C1 segment of cervical spinal cord (tissue), 14 donors: ENCODE measurements at places on chromosomes 2 and 18.
A peak's percentile ranks its signal among the peaks of the same experiment; 100 is the strongest.

DNA sequence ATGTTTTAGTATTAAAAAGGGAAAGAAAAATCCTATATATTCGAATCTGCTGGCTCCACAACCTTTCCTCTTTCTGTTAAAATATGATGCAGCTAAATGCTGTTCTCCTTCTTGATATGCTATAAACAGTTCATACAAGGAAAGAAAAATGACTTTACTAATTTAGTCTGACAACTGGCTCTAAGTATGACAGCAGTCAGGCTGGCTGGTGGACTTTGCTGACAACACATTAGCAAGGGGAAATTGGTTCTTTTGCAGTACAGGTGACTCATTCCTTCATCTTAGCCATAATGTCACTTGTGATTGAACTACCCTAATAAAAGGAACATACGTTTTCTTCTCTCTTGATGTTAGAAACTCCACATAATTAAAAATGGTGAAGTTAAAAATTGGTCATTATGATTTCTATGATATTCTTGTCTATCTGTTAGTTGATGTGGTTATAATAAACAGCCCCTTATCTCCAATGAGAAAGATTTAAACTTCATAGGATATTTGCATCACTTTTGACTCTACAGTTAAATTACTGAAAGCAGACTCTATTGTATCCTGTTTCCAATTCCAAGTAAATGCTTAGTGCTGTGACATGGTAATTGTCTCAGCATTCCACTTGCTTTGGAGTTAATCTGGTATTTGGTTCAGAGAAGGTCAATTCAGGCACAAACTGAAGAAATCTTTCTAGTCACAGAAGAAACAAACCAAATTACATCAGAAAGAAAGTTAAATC lies 315.3 kb upstream of the GULP1 start:
- DNase-seq: no peak

- DNase-seq: no peak
These were observed 200.0 kb downstream of the GLI2 start for GRCh38 chr2:120935339-120936313.

- DNase-seq: no peak
These were observed 656.8 kb downstream of the BCL11A start for GRCh38 chr2:59896499-59897245.

- no peak for DNase-seq
These were observed 81.4 kb downstream of the ACAA2 start for GRCh38 chr18:49731860-49732311.

- DNase-seq: no peak
These were observed 106.9 kb upstream of the CD302 start for GRCh38 chr2:159904959-159905305.

DNA sequence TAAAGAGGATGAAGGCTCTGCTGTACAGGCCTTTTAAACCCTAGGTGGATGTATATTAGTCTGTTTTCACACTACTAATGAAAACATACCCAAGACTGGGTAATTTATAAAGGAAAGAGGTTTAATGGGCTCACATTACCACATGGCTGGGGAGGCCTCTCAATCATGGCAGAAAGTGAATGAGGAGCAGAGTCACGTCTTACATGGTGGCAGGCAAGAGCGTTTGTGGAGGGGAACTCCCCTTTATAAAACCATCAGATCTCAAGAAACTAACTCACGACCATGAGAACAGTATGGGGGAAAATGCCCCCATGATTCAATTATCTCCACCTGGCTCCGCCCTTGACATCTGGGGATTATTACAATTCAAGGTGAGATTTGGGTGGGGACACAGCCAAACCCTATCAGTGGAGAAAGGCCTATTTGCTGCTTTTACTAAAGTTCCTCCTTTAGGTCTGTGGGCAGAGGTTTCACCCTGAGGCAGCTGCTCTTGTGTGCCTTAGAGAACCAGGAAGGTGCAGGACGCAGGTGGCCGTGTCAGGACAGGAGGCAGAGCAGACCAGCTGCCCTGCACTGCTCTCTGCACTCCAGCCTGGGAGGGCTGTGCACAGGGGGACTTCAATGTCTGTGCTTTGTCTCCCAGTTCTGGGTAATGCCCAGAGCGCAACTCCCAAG lies 178.8 kb upstream of the HDAC4 start:
- no peak for DNase-seq

DNA sequence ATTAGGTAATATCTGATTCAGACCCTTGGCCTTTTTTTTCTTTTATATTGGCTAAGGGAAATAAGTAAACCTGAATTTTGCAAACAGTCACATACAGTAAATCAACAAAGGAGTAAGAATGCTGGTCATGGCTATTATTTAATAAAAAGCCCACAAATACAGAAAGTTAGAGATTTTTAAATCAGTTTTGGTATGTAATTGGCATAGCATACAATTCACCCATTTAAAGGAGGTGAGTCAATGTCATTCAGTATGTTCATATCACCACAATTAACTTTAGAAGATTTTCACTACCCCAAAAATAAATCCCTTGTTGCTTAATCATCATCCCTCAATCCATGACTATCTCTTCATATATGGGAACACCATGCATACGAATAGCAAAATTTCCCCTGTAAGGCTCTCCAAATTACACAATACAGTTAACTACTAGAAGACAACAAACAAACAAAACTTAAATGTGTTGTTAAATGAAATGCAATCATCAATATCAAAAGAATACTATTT lies 45.9 kb upstream of the NYAP2 start:
- no peak for DNase-seq

GRCh38 chr2:74892609-74893008 lies 58.7 kb downstream of the HK2 start:
- no peak for DNase-seq

GRCh38 chr2:238009563-238009962 lies 42.7 kb downstream of the UBE2F start:
- peak; percentile 15 for DNase-seq

DNA sequence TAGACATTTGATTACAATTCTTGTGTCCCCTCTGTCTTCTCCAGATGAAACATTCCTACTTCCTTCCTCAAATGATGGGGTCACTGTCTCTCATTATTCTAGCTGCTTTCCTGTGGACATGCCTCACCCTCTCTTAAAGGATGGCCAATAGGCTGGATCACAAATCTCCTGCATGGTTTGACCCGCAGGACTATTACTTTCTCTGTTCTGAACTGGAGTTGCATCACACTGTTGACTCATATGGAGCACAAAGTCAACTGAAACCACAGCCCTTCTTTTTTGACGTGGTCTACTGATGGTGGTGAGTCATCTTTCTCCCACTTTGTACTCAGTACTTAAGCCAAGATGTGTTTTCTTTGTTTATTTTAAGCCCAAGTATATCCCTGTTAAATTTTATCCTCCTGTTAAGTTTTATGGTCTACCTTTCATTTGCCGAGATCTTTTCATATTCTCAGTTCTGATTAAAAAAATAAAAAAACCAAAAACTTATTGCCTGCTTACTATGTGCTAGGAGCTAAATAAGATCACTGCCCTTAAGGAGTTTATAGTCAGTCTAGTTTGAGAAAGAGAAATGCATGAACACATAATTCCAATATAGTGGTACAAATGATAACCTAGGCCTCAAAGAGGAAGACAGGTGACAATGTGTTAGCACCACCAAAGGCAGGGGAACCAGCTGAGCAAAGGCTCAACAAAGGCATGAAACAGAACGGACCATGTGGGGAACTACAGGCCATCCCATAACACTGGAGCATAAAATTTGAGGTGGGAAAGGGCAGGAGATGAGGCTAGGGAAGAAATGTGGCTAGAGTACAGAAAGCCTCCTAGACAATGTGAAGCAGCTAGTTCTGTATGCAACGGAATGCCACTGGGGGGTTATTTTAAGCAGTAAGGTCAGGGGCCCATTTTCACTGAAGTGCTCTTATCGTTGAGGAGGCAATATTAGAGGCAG lies 67.6 kb upstream of the ZFP36L2 start:
- no peak for DNase-seq
